ENCODE measurements at places on chromosomes 5 and 9.

DNA sequence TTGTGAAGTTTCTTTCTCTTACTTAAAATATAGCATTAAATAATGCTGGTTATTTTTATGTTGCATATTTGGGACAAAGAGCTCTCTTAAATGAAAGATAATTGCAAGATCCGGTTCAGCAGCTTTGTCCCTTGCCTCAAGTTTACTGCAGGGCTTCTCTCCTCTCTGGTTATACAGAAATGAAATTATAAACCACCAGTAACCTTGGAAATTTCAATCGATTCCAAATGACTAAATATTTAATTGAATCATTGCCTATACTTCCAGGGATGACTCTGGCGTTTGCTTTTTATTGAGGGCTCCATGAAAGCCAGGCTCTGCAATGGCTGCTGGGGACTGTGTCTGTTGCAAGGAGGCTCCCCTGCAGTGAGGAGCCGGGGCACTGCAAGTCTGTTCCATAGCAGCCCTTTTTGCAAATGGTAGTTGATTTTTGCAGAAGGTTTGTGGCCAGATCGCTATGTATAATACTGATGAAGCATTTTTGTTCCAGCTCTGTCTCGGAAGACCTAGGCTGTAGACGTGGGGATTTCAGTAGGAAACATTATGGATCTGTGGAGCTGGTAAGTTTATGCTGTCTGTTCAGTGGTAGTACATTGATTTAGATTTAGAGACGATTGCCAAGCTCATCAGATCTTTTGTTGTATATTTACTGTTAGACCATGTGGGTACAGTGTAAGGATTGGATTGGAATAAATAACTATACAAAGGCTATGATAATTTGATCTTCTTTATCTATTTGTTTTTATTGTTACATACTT is at the start of gene GARNL3:
TSS of gene GARNL3 (plus strand) at position 313 of the 758 bp plus-strand sequence. CDS start at position 417, 104 bp downstream.
- DNase-seq: no peak

GRCh38 chr5:161112371-161112770 is 260.4 kb upstream of the ATP10B start:
- no peak for DNase-seq

DNA sequence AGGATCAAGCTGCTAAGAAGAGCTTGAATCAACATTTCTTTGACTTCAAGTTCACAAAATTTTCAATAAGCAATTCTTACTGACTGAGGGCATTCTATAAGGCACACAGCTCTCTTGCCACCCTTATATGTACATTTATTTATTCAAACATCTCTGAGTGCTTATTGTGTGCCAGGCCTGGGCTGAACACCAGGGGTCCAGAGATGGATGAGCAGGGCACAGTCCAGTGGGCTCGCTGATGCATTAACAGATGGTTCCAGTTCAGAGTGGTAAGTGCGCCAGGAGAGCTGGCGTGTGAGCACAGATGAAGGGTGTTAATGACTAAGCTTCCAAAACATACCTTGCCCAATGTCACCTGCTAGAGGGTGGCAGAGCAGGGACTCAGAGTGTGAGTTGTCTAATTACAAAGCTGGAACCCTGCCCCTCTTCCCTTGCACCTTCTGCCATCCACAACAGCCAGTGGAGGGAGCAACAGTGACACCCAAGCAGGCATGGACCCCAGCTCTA is 24.6 kb downstream of the ALG2 start:
- DNase-seq: no peak

DNA sequence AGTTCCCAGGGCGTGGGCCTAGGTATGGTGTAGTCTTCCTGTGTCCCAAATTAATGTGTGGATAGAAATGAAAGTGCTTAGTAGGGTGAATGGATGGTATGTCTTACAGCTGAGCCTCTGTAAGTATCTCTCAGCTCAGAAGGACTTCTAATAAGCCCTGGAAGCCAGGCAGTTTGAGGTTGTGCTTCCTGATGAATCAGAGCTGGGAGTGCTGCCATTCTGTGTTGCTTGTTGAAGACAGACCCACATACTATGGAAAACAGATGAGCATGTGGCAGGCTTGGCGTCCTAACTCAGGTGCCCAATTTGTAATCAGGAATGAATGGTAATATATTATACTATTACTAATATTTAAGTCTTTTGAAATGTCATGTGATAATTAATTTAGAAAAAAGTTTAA is 69.8 kb downstream of the CMYA5 start:
- DNase-seq: no peak

DNA sequence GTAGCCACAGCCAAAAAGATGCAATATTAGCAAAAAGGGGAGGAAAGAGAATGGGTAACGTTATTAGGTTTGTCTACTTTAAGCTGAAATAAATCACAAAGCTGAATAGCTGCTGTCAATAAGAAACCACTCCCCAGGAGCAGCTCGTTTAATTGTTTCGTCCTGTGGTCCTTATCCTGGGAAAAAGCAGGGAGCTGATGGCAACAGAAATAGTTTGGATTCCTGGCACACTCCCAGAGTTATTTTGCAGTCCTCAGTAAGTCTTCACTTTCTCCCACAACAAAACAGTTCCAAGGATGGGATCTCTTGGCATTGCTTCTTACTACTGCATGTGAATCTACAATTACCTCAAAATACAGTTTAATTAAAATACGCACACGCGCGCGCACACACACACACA is 28.8 kb downstream of the FRMD3 start:
- DNase-seq: no peak

- DNase-seq: peak; percentile 57
These were observed 135.6 kb downstream of the LIFR start for GRCh38 chr5:38420691-38421390.

- no peak for DNase-seq
These were observed 55.2 kb downstream of the TRIP13 start for GRCh38 chr5:947626-948471.

GRCh38 chr9:86181379-86182315 is 77.8 kb downstream of the C9orf153 start:
- DNase-seq: no peak

- DNase-seq: no peak
These were observed 13.6 kb upstream of the CAST start for GRCh38 chr5:96648593-96648992.

Data from LoVo (cell line).